Ecto neural progenitor cell (in vitro differentiated cells): ENCODE measurements at places on chromosomes 1 and 21.
A peak's percentile ranks its signal among the peaks of the same experiment; 100 is the strongest.

DNA sequence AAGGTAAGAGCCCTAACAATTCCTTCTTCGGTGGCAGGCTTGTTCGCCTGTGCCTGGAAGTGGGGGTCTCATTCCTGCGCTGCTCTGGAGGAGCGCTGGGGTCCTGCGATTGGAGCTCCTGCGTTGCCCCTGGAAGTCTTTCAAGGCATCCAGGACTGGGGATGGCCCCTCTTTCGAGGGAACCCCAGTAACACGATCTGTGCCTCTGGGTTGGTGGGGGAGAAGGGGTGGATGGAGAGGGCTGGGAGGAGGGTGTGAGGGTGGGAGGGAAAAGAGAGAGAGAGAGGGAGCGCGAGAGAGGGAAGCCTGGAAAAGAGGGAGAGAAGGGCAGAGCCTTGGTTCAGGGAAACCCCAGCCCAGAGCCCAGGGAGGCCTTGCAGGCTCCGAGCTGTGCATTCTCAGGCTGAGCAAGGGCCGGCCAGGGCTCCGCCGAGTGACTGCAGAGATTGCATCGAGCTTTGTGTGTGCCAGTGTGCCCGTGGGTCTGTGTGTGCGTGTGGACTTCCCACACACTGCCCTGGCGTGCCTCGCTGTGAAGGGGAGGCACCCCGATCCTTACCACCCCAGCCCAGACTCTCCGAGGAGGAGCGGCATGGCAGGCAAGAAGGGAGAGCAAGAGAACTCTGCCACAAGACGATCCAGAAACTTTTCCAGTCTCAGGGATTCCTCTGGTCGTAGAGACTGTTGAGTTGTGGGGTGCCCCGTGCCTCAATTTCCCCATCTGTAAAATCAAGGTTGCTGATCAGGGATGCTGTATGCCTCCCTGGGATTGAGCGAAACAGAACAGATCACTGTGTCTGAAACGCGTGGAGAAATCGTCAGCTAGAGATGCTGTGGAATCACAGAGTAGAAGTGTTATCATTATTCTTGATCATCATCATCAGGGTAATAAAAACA is 619 bp downstream of the BCL9 start:
- DNase-seq, result peak; percentile 76

GRCh38 chr1:2533365-2533764 is 3.3 kb upstream of the HES5 start:
- no peak for DNase-seq

DNA sequence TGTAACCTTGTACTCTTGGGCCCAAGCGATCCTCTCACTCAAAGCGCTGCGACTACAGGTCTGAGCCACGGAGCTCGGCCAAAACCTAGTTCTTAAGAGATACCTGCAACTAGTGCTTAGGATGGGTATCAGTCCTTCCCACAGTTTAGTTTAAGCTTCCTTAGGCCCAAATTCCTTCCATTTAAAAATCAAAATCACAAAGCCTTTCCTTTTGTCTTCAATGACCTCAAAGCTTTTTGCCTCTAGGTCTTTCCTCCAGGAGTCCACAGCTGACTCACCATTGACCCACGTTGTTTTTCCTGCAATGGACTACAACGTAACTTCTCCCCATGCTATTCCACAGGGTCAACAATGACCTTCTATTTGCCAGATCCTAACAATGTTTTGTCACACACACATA is 64.0 kb downstream of the APP start:
- DNase-seq, result no peak

DNA sequence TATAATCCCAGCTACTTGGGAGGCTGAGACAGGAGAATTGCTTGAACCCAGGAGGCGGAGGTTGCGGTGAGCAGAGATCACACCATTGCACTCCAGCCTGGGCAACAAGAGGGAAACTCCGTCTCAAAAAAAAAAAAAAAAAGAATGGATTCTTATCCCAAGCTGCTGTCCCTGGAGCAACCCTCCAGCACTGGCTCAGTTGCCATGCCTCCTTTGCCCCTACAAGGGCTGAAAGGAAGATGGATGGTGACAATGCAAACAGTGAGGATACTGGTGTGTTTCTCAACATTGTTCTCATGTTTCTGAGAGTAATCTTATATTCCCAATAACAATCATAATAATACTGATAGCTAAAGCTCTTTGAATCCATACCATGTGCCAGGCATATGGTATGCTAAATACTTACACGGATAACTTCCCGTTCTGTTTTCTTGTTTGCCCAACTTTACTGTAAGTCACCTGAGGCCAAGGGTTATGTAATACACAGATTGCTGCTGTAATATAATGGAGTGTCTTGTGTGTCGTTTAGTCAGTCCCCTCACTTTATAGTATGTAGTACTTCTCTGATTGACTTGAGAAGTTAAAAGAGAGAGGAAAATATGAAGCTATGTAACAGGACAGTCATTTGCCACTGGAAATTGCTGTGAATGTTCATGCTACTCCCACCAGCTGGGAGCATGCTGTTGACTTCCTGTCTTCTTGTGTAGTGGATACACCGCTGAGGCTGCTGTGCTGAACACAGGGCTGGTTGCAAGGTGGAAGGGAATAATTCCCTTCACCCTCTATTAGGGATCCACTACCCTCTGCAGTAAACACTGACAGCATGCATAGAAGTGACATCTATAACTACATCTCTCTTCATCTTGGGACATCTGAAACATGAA is 153.6 kb downstream of the CNIH3 start:
- DNase-seq, result no peak

DNA sequence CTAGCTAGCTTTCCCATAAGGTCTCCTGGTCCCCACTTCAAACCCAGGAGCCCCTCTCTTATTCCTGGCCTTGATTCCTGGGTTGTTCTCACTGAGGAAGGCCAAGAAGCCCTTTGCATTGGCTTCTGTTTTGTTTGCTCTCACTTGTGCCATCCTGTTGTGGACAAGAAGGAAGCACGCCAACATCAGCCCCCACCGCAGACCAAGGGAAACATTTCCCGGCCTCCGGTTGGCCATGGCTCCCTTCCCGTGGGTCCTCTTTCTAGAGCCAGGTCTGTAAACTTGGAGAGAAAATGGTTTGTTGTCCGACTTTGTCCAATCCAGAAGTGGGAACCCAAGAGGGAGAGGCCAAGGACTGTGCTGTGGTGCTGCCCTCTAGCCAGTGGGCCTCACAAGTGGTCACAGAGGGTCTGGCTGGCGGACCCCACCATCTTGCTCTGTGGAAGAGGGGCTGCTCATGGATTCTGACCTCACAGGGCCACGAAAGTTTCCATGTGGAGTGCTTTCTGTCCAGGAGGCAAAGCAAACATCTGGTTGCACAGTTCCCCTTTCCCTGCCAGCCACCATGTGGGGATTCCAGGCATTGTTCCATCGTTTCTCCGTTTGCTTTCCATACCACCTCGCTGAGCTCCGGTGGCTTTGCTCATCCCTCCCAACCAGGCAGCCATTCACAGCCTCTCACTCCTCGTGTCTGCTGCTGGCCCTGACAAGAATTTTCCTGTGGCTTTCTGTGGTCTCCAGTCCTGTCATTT is 18.9 kb upstream of the TENT5C start:
- DNase-seq, result no peak
